Panc1 (cell line): ENCODE measurements at places on chromosomes 16 and 17. TPM values are rescaled to one million over a fixed set of nuclear protein-coding genes. Genes with fewer than 3 reads are reported as not detected.

GRCh38 chr16:23742766-23743165, 12.1 kb upstream of the CHP2 start:
- H3K27ac ChIP-seq = no peak overlapping the region
- no peak for DNase-seq
- H3K4me1 ChIP-seq = no peaks in the 10 kb centered on the region
- peaks cover 11% of the 10 kb centered on the region; the same call in 1 of the 2 replicates for H3K27me3 ChIP-seq
- H3K36me3 ChIP-seq = no peaks in the 10 kb centered on the region

- no peaks in the 10 kb centered on the region for H3K4me1 ChIP-seq
- no peak for DNase-seq
- H3K36me3 ChIP-seq = no peaks in the 10 kb centered on the region
Observed at GRCh38 chr16:46843898-46844642, 13.1 kb upstream of the C16orf87 start.

GRCh38 chr16:31145398-31145990, 4.4 kb downstream of the PRSS36 start:
- no peak overlapping the region for H3K27ac ChIP-seq
- peaks cover 7% of the 10 kb centered on the region for H3K4me1 ChIP-seq
- H3K4me3 ChIP-seq = no peak overlapping the region
- H3K27me3 ChIP-seq = no peaks in the 10 kb centered on the region

DNA sequence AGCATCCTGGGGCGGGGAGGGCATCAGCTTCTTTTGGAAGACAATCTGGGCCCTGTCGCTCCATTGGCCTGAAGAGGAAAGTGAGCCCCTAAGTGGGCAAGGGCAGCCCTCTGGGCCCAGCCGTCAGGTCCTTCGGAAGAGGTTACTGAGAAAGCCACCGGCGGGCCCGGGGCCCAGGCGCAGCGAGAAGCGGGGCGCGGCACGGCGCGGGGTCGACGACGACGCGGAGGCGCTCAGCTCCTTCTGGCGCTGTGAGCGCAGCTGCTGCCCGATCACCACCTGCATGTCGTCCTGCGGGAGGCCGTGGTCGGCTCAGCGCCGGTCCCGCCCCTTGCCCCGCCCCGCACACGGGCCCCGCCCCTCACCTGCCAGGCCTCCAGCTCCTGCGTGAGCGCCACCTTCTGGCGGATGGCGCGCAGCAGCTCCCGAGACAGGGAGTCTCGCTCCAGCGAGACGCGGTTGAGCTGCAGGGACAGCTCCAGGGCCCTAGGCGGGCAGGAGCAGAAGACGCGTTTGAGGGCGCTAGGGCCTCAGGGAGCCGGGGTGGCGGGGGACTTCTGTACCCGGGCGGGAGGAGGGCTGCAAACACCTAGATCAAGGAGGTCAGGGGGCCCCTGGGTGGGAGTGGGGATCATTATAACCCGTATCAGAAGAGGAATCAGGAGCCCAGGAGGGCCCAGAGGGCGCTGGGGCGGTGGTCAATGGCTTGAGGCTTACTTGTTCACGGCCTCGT, 4.3 kb downstream of the THOC6 start:
- H3K27ac ChIP-seq = no peak overlapping the region
- H3K27me3 ChIP-seq = no peaks in the 10 kb centered on the region
- H3K4me3 ChIP-seq = no peak overlapping the region
- peak; percentile 32 for DNase-seq

- H3K36me3 ChIP-seq = no peaks in the 10 kb centered on the region
- no peak for DNase-seq
- no peaks in the 10 kb centered on the region for H3K27me3 ChIP-seq
- H3K4me3 ChIP-seq = no peak overlapping the region
- H3K27ac ChIP-seq = no peak overlapping the region
Observed at GRCh38 chr17:65537845-65538674, 23.4 kb downstream of the AXIN2 start.

DNA sequence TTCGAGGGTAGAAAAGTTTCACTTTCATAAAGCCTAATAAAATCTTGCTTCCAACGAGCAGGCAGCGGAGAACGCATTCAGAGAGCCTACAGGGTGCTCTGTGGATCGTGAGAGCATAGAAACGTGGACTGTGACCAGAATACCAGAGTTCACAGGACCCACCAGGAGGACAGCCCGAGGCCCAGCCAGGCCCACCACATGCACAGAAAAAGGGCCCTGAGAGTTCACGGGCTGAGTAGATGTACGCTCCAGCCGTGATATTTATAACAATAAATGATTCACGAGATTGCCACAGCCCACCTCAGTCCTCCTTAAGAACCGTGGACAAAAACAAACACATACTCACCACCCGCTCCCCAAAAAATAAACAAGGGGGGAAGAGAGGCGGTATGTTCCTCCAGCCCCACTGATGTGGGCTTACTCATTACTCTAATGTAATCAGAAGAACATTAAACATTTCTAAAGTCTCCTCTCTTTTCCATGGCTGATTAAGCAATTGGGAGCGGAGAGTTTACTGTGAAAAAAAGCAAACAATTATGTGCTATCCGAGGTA, 207.2 kb downstream of the C16orf78 start:
- no peaks in the 10 kb centered on the region for H3K36me3 ChIP-seq
- no peak overlapping the region for H3K4me3 ChIP-seq
- no peak for DNase-seq
- H3K27me3 ChIP-seq = no peaks in the 10 kb centered on the region; the same call in 1 of the 2 replicates

GRCh38 chr16:79687249-79688130, 87.0 kb upstream of the MAF start:
- no peaks in the 10 kb centered on the region for H3K36me3 ChIP-seq
- no peak overlapping the region for H3K4me3 ChIP-seq
- H3K27me3 ChIP-seq = no peaks in the 10 kb centered on the region
- no peaks in the 10 kb centered on the region for H3K4me1 ChIP-seq
- no peak overlapping the region for H3K27ac ChIP-seq

- peaks cover 40% of the 10 kb centered on the region for H3K4me1 ChIP-seq
- H3K36me3 ChIP-seq = no peaks in the 10 kb centered on the region
- H3K27ac ChIP-seq = peak overlapping the region; percentile 90
- no peaks in the 10 kb centered on the region for H3K27me3 ChIP-seq
- H3K4me3 ChIP-seq = no peak overlapping the region
Observed at GRCh38 chr16:3959148-3959547, 78.6 kb upstream of the CREBBP start.

DNA sequence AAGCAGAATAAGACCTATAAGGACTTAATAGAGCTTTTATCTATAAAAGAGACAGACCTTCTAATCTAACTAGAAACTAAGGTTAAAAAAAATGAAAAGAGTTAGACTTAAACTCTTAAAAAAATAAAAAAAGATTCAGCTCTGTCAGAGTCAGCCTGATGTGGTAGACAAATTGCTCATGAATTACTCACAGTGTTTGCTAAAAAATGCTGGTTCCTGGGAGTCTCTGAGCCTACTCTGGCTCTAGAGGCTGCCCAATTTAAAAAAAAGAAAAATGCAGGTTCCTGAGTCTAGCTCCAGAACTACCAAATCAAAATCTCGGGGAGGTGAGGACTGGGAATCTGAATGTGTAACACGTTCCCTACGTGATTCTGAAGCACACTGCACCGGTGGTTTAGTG, 18.1 kb downstream of the SOST start:
- no peaks in the 10 kb centered on the region for H3K36me3 ChIP-seq
- no peak for DNase-seq
- no peaks in the 10 kb centered on the region for H3K4me1 ChIP-seq
- no peak overlapping the region for H3K4me3 ChIP-seq

GRCh38 chr16:50613281-50613963, 65.2 kb downstream of the NKD1 start:
- H3K27ac ChIP-seq = no peak overlapping the region
- DNase-seq = no peak
- no peaks in the 10 kb centered on the region for H3K36me3 ChIP-seq
- no peaks in the 10 kb centered on the region for H3K4me1 ChIP-seq

DNA sequence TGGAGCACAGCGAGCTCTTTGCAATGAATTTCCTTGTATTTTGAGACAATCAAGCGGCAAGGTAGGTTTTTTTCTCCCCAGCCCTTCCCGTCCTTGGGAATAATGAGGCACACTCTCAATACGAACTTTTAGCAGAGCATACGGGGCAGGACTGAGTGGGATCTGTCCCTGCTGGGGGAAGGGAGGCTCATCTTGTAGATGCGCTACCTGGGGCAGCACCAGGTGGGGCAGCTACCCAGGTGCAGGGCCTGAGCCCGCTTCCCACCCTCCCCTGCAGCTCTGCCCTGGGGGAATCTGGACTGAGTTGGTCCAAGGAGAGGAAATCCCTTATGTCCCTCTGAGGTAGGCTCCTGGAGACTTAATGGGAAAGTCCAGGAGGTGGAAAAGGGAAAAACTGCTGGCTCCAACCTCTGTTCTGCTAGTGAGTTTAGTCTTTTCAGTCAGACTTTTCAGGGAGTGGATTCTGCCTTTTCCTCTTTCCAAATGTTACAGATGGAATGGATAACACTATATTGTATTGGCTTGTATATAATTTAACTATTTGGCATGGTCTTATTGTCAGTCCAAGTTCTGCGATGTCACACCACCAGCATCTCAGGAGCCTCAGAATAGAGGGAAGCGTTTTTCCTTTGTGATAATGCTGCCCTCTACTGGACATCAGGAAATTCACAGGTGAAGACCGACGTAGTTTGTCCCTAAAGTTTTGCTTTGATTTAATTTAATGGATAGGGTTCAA, 9.6 kb upstream of the CES1 start:
- peak; percentile 17 for DNase-seq
- H3K27me3 ChIP-seq = no peaks in the 10 kb centered on the region
- H3K27ac ChIP-seq = no peak overlapping the region
- H3K4me3 ChIP-seq = no peak overlapping the region
- no peaks in the 10 kb centered on the region for H3K4me1 ChIP-seq

DNA sequence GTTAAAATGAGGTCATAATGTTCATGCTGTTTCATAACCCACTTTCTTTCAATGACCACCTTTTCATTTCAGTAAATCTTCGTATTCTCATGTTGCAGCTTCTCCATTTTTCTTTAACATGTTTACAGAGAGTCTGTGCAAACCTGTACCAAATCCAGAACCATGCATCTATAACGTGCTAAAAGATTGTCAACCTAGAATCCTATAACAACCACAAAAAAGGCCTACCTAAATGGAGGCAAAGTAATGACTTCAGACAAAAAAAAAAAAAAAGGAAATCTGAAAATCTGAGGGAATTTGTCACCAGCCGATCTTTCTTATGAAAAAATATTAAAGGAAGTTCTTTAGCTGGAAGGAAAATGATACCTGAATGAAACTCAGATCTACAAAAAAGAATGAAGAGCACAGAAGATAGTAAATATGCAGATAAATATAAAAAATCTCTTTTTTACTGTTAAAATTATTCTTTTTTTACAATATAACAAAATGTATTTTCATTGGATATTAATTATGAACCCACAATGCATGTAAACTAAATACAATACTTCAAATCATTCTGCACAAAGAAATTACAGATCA, 1.4 kb upstream of the SLFN11 start:
- peak overlapping the region; percentile 95 for H3K27ac ChIP-seq
- H3K27me3 ChIP-seq = no peaks in the 10 kb centered on the region
- DNase-seq = no peak
- peaks cover 4% of the 10 kb centered on the region for H3K4me1 ChIP-seq

GRCh38 chr17:48649741-48650140, 23.6 kb upstream of the HOXB9 start:
- no peak overlapping the region; the same call in 1 of the 2 replicates for H3K27ac ChIP-seq
- no peak for DNase-seq
- peaks cover 11% of the 10 kb centered on the region for H3K4me1 ChIP-seq
- no peaks in the 10 kb centered on the region for H3K27me3 ChIP-seq
- no peak overlapping the region for H3K4me3 ChIP-seq

DNA sequence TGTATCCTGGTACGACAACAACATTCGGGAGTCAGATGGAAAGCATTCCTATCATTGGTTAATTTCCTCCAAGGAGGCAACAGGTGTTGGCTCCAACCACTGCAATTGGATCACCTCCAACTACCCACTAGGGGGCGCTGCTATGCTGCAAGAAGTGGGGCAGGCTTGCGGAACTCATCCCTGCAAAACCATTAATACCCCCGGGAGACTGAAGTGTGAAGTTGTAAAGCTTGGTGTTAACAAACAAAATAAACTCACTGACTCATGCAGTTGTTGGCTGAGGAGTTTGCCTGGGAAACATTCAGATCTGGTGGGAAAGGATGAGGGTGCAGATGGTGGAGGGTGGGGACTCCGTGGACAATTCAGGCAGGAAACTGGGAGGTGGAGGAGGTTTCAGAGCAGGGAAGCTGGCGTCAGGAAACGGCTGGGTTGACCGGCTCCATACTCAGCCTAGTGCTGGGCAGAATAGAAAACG, 84.9 kb downstream of the HS3ST2 start:
- H3K4me1 ChIP-seq = no peaks in the 10 kb centered on the region
- H3K4me3 ChIP-seq = no peak overlapping the region
- H3K27ac ChIP-seq = no peak overlapping the region
- peaks cover 40% of the 10 kb centered on the region for H3K27me3 ChIP-seq

DNA sequence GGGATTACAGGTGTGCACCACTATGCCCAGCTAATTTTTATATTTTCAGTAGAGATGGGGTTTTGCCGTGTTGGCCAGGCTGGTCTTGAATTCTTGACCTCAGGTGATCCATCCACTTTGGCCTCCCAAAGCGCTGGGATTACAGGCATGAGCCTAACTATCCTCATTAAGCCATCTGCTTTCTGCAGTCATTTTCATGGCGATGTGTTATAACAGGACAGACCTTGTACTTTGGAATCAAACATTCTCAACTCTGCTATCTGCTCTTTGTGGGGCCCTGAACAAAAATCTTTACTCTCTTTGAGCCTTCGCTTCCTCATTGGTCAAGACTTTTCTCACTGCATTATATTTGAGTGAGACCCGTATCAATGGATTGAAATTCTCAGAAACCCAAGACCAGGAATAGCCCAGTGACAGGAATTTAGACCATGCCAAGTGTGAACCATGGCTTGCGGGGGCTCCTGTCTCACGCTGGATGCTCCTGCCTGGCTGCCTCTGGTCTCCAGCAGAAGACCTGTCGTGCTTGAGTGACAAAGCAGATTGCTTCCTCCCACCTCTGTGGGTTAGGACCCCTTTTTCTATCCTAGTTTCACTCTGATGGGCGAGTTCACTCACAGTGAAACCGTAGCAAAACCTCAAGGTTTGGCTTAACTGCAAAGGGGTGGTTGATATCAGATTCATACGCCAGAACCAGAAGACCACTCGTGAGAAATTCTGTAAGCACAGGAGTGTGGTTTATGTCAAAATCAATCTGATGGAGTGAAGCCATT, 519.1 kb downstream of the MAF start:
- H3K36me3 ChIP-seq = no peaks in the 10 kb centered on the region
- H3K27ac ChIP-seq = no peak overlapping the region
- H3K27me3 ChIP-seq = no peaks in the 10 kb centered on the region; the same call in 1 of the 2 replicates
- no peak for DNase-seq

GRCh38 chr16:21302898-21303528, 24.9 kb upstream of the CRYM start:
- peaks cover 8% of the 10 kb centered on the region; the same call in 1 of the 2 replicates for H3K4me1 ChIP-seq
- no peak overlapping the region for H3K4me3 ChIP-seq
- no peaks in the 10 kb centered on the region for H3K27me3 ChIP-seq
- DNase-seq = peak; percentile 96
- H3K36me3 ChIP-seq = no peaks in the 10 kb centered on the region
- H3K27ac ChIP-seq = no peak overlapping the region

GRCh38 chr17:39143552-39144093, 7.8 kb downstream of the PLXDC1 start:
- H3K4me3 ChIP-seq = no peak overlapping the region
- H3K36me3 ChIP-seq = no peaks in the 10 kb centered on the region
- no peaks in the 10 kb centered on the region for H3K4me1 ChIP-seq
- H3K27ac ChIP-seq = no peak overlapping the region
- DNase-seq = no peak

Gene KCNJ12
- 2.7 TPM for total RNA-seq

Gene TMEM100
- 0.10 TPM for total RNA-seq

Gene NEURL4
- total RNA-seq = 58.9 TPM

Gene COX6A2
- not detected for total RNA-seq

Gene KRT39
- total RNA-seq = not detected

Gene RND2
- total RNA-seq = 0.59 TPM

Gene CES5A
- total RNA-seq = not detected

Gene SYCE1L
- total RNA-seq = 4.5 TPM

Gene PIPOX
- total RNA-seq = 2.4 TPM

Gene MT2A
- total RNA-seq = 673 TPM

Gene TBC1D26
- total RNA-seq = 0.05 TPM

Gene KRT24
- not detected for total RNA-seq

Gene KRTAP4-12
- not detected for total RNA-seq
